ENCODE measurements at places on chromosomes 6 and 20.

DNA sequence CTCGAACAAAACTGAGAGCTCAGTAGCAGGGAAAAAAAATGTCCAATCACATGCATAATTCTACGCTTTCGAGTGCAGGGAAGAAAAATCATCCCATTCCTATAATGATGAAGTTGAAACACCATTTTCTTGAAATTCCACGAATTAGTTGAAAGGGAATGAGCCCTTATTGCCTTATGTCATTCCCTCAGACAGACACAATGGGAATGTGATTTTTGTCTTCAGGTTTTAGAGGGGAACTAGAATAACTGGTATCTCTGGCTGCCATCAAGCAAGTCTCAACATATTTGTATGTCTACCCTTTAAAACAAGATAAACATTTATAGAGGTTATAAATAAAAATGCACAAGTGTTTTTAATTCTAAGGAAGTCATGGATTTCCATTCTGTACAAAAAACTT is 87.9 kb downstream of the KIF13A start:
- no peak for DNase-seq

DNA sequence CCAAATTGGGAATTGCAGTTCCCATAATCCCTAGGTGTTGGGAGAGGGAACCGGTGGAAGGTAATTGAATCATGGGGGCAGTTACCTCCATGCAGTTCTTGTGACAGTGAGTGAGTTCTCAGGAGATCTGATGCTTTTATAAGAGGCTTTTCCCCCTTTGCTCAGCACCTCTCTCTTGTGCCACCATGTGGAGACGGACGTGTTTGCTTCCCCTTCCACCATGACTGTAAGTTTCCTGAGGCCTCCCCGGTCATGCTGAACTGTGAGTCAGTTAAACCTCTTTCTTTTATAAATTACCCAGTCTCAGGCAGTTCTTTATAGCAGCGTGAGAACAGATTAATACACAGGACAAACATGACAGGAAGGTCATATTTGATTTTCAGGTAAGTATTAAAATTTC is 25.3 kb upstream of the HECA start:
- DNase-seq = peak; percentile 22

GRCh38 chr6:89199579-89199978 is 17.6 kb downstream of the GABRR1 start:
- DNase-seq = no peak

GRCh38 chr6:32852018-32852843 is 1.3 kb downstream of the TAP1 start:
- peak; percentile 47 for DNase-seq

- DNase-seq = no peak
Measured at GRCh38 chr6:42821846-42822245, 40.0 kb downstream of the BICRAL start.

GRCh38 chr20:37353285-37353849 is 7.4 kb downstream of the SRC start:
- no peak for DNase-seq

GRCh38 chr20:32979201-32979998 is 24.8 kb downstream of the SUN5 start:
- DNase-seq = no peak

DNA sequence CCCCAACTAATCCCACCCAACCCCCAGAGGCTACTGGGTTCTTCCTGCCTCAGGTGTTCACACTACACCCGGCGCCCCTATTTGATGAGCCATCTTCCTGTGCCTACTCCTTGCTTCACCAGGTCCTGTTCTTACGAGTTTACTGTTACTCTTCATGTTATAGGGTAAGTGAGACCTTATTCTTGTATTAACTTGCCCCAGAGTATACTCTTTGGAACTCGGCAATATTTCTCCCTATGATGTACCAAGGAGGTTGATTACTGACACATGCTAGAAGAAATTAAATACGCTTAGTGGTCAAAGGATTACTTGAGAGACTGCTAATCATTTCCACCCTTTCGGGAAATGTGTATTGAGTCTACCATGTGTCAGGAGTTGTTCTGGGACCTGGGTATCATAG is 8.9 kb downstream of the RING1 start:
- no peak for DNase-seq
